ENCODE measurements at places on chromosomes 11 and 22.

DNA sequence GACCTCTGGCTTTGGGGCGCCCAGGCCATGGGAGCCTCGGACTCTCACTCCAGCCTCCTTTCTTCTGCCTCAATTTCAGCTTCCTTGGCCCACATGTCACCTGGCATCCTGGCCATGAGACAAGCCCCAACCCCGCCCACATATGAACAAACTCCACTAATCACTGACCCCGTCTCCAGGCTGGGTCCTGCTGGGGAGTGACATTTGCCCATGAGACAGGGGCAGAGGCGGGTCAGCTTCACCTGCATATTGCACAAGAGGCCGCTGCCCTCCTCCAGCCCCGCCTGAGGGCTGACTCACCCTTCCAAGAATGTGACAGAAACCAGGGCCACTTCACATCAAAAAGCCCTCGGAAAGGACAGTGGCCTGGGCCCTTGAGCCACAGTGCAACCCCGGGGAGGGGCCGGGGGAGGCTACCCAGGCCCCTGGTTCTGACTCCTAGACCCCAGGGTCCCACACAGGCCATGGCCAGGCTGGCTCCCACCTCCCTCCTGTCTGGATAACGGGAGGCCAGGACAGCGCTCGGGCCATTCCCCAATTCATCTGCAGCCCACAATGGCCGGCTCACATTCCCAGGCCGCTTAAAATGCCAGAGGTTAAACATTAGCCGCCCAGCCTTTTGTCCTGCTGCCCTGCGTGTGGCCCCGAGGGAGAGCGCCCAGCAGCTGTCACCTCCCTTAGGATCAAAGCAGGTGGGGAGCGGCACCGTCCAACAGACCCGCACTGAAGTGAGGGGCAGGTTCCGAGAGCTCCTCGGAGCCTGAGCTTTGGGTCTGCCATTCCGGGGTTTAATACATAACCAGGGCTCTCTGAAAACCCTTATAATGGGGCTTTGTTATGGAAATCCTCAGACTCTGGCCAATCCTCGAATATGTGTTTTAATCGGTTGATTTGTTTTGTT lies 42.3 kb downstream of the TRMU start:
- no peak for DNase-seq

- DNase-seq: no peak
Measured at GRCh38 chr11:111106641-111107040, 138.9 kb upstream of the POU2AF2 start.

DNA sequence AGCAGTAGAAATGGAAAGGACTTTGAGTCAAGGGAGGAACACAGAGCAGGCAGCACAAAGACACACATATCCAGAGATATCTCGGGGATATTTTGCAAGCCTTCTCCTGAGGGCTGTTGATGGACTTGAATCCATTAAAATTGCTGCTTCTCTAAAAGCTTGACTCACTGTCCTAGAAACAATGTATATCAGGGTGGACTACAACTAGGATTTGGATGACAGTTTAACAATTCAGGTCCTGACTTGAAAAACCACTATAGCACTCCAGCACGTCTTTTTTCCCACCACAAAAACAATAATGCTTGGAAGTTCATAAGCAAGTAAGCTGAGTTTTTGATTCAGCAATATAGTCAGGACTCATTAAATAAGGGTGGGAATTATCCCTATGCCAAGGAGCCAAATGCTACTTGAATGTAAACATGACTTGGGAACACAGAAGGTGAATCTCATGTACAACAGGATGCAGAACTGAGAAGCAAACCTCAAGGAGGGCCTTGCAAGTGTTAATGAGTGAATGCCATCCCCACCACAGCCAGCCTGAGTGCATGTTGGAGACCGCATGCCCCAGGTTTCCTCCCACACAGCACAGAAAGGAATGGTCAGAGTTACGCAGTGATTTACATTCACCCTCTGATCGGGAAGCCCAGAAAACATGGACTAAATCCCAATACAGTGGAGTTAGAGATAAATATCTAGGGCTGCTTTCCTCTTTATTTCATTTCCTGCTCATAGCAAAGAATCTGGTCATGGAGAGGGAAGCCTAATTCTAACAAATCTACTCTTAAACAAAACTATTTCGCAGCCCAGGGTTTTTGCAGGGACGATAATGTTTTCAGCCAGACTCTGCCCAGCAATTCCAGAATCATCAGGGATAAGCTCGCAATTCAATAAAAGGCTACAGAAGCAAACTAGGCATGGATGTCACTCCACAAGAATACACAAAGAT lies 98.4 kb upstream of the OR9G4 start:
- DNase-seq: no peak

GRCh38 chr11:90512846-90513245 lies 290.0 kb upstream of the CHORDC1 start:
- no peak for DNase-seq

DNA sequence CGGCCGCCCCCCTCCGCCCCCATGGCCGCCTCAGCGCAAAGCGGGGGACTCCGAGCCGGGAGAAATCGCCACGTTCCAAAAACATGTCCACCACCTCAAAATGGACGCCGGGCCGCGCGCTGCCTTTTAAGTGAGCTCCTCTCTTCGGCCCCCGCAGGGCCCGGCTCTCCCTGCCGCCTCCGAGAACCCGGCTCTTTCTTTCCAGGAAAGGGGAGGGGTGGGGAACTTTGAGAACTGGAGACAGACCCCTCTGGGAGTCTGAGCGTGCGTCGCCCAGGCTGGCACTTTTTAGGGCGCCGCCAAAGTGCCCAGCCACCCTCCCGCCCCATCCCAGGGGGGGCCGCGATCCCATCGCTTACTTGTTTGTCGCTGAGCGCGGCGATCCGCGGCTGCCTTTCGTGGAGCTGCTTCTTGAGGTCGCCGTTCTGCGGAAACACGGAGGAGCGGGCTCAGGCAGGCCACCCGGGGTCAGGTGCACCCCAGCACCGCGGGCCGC lies 1.6 kb downstream of the PHF21B start:
- DNase-seq: no peak

DNA sequence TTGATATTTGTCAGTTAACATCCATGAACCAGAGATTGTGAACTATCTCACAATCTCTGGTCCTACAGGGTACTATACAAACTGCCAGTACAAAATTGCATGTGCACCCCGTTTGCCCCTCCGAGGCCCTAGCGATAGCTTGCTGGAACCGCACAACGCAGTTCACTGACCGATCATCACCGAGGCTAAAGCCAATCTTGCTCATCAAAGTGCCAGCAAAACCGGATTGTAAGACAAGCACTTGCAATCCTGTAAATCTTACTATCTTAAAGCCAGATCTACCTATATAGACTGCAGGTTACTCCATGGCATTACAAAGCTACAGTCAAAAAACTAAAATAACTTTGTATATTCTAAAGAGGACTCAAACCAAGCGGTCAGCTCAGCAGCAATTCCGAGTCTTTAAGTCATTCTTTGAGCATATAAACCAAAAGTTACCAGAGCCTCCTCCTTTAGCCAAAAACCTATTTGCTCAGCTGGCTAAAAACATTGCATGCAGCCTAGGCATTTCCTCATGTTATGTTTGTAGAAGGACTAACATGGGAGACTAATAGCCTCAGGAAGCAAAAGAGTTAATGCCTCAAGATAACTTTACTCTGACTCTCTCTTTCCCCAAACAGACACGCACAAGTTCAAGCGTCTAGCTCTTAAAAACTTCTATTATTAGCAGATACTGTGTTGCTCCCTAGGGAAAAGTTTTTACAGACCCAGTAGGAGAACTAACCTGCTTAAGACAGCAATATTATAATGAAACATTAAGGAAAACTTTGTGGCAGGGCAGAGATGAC lies 30.7 kb upstream of the CPT1A start:
- DNase-seq: no peak

DNA sequence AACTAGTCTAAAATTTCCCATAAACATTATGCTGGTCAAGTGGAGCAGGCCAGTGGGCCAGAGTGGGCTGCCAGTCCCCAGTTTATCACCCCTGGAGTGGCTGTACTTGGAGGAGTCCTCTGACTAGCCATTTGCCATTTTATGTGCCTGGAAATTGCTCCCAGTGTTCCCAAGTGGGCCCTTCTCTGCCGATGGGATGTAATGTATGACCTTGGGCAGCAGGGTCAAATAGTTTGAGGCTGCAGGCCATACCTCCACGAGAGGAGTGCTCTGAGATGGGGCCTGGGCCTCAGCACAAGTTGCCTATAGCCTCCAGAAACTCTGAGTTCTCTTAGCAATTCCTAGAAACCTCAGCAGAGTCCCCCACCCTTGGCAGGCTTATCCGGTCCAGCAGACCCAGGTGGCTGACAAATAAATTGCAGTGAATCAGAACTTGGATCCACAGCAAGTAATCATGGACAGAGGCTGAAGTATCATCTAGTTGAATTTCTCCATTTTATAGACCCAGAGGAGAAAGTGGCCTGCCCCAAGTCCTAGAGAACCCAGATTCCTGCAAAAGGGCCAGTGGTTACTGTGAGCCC lies 17.8 kb upstream of the PATZ1 start:
- DNase-seq: no peak

GRCh38 chr22:39825661-39826102 lies 67.9 kb downstream of the ENTHD1 start:
- no peak for DNase-seq

GRCh38 chr11:12092714-12093113 lies 17.7 kb upstream of the MICAL2 start:
- DNase-seq: no peak

DNA sequence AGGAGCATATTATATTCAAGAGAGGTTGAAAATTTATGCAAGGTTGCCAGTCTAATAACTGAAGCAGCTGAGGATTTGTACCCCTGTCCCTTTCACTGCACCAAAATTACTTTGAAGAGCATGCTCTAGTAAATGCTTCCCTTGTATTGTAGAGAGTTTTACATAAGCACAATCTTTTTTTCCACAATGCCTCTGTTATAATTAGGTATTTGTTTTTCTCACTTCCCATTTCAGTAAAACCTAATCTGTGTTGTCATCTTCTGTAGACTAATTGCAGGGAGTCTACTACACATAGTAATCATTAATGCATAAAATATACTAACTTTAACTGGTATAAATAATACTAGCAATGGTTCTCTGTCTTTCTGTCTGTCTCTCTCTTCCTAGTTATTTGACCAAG lies 718.4 kb upstream of the ANO5 start:
- DNase-seq: no peak

DNA sequence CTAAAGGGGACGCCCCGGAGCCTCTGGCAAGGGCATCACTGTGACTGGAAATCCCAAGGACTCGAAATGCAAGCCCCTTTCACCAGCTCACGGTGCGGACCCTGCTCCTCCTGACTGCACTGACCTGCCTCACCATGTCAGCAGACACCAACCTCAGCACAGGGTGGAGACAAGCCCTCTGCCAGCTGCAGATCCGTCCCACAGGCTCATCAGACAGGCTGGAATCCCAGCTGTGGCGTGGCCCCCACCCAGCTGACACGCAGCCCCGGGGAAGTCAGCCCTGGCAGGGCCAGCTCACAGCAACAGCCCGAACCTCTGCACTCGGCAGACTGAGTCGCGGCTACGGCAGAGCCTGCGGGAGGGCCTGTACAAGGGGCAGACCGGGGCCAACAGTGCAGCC lies 36.8 kb downstream of the BRD1 start:
- no peak for DNase-seq
